ENCODE measurements at places on chromosomes 6 and 20.

DNA sequence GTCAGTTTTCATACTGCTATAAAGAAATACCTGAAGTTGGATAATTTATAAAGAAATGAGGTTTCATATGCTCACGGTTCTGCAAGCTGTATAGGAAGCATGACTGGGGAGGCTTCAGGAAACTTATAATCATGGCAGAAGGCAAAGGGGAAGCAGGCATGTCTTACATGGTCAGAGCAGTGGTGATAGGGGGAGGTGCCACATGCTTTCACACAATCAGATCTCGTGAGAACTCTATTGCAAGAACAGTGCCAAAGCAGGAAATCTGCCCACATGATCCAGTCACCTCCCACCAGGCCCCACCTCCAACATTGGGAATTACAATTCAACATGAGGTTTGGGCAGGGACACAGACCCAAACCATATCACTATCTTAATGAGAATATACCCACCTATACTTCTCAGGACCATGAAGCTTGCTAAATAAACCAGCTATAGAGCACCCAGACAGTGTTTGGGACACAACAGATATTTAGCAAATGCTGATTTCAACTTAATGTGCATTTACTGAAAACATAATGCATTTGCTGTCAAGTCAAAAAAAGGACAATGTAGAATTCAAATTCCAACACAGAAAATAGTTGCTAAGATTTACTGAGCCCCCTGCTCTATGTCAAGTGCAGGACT lies 63.8 kb downstream of the TNFRSF21 start:
- DNase-seq: no peak

GRCh38 chr6:17907406-17908229 lies 79.8 kb downstream of the KIF13A start:
- no peak for DNase-seq

- DNase-seq: peak; percentile 20
Measured at GRCh38 chr20:34708621-34709043, 4.5 kb downstream of the TP53INP2 start.

- DNase-seq: no peak
Measured at GRCh38 chr6:89073840-89074239, 6.7 kb upstream of the PNRC1 start.

DNA sequence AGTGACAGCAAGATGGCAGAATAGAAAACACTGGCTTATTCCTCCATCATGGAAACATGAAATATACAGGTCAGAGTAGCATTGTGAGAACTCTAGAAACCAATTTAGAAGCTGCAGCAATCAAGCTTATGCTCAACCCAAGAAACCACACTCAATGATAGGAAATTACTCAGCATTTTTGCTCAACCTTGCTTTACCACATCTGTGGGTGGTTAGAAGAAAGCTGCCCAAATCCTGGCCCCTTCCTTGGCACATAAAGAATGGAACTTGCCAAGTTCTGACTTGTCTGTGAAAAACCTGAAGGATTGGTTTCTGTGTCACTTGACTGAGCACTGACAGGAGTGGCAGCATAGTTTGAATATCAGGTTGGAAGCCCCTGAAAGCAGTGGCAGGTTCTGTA lies 108.0 kb upstream of the MOCS1 start:
- no peak for DNase-seq

GRCh38 chr6:100948381-100949133 lies 67.4 kb upstream of the ASCC3 start:
- no peak for DNase-seq

GRCh38 chr6:157134402-157135047 lies 188.8 kb downstream of the TMEM242 start:
- DNase-seq: no peak

- no peak for DNase-seq
Measured at GRCh38 chr6:85644279-85644762, 1.6 kb upstream of the SYNCRIP start.

DNA sequence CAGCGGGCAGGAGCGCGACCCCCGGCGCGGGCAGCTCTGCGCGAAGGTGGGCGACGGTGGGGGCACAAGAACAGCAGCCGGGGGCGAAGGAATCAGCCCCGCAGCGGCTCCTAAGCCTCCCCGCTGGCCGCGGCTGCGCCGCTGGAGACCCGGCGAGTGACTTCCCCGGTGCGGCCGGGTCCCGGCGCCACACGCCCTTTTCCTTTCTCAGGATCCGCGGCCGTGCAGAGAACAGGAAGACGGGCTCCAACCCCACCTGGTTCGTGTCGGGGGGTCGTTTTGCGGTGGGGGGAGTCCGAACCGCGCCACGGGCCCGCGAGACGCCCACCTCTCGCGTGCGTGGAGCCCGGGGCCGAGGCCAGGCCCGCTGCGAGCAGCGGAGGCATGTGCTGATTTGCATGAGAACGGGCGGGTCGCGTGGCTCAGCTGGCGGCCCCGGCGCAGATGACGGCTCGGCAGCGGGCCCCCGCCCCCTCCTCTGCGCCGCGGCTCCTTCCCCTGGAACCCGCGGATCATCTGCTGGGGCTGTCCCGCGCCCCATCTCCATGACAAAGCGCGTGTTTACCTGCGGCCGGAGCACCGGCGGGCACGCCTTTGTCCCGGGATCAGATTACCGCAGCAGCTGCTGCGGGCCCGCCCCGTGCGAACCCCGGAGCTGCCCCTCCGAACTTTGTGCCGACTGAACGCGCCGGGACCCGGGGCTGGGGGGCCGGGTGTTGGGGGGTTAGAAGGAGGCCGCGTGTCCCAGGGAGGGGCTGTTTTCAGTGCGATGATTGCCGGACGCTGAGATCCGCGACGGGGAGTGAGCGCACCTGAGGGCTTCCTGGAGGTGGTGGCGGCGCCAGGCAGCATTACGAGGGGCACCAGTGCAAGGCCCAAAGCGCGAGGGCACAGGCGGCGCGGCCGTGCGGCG lies 4.9 kb upstream of the DLL1 start:
- peak; percentile 10 for DNase-seq

GRCh38 chr6:4864519-4864918 lies 88.3 kb downstream of the CDYL start:
- DNase-seq: no peak

GRCh38 chr6:134436950-134437349 lies 119.0 kb upstream of the SGK1 start:
- no peak for DNase-seq

GRCh38 chr6:23388086-23388783 lies 737.8 kb upstream of the NRSN1 start:
- no peak for DNase-seq

DNA sequence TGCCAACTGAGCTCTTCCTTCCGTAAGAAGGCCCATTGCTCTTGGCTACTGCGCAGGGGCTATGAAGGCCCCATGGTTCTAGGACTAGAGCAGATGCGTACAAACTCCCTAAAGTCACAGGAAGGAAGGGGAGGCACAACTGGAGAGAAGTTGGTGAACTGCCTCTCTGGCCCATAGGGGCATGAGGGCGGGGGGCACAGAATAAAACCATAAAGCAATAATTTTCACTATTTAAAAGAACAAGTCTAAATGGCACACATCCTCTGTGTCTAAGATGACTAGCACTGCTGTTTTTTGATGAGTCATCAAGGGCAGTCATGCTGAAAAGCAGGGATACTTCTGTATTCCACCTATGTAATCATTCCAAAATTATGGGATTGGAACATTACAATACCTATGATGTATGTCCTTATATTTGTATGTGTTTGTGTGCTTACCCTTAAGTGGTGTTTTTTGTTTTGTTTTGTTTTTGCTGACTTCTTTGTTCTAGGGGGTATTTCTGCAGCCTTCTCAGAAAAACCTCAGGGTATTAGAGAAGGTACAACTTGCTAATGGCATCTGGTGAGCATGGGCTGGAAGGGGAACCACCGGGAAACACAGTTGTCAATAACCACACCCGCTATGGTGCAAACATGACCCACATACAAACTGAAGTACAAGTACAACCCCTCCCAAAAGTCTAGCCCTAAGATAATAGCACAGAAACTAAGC lies 36.9 kb downstream of the B4GALT5 start:
- no peak for DNase-seq

DNA sequence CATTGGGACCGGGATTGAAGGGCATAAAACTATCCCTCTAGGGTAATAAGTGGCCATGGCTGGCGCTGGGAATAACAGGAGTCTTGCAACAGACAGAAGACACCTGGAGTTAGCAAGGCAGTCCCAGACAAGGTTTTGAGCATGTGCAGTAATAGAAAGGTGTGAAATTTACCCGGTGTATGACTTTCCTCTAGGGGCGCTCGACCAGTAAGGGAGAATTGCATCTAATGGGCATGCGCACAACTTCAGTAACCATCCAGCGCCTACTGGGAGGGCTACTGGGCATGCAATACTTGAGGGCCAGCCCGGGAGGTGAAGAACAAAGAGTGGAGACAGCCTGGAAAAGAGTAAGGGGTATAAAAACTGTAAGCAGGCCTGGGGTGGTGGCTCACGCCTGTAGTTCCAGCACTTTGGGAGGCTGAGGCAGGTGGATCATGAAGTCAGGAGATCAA lies 32.7 kb downstream of the SERPINB6 start:
- no peak for DNase-seq

GRCh38 chr6:34982424-34982852 lies 93.4 kb downstream of the ANKS1A start:
- DNase-seq: no peak

- DNase-seq: no peak
Measured at GRCh38 chr20:11919581-11919980, 1.9 kb downstream of the BTBD3 start.

GRCh38 chr6:19311786-19312185 lies 525.4 kb upstream of the ID4 start:
- DNase-seq: no peak

DNA sequence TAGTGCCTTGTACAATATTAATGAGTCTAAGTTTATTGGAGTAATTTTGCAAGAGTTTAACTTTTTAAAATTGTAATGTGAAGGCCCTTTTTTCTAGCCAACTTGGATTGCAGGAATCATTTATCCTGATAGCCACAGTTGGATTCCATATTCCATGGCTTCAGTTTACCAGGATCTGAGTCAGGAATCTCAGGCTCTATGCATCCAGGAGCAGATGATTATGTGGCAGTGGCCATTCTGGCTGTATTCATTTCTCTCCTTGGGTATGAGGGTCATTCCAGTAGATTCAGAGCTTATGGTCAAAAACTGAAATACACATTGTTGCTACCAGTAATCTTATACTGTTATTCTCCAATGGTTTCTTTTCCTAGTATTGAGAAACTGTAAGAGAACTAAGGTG lies 2.9 kb downstream of the AIG1 start:
- DNase-seq: no peak

DNA sequence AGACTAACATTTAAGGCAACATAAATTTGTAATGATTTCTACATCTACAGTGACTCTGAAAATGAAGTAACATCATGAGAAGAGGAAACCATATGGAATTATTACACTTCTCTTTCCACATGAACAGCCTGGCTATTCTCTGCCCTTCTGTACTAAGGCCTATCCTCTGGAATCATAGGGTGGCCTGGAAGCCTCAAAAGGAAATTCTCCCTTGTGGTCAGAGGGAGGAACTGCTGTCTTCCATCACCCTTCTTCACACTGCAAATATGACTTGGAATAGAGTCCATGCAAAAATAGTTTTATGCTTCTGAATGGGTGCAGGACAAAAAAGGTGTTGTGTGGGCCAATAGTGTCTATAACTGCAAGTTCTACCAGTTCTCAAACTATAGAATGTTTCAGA lies 44.6 kb upstream of the SH3BGRL2 start:
- DNase-seq: no peak

DNA sequence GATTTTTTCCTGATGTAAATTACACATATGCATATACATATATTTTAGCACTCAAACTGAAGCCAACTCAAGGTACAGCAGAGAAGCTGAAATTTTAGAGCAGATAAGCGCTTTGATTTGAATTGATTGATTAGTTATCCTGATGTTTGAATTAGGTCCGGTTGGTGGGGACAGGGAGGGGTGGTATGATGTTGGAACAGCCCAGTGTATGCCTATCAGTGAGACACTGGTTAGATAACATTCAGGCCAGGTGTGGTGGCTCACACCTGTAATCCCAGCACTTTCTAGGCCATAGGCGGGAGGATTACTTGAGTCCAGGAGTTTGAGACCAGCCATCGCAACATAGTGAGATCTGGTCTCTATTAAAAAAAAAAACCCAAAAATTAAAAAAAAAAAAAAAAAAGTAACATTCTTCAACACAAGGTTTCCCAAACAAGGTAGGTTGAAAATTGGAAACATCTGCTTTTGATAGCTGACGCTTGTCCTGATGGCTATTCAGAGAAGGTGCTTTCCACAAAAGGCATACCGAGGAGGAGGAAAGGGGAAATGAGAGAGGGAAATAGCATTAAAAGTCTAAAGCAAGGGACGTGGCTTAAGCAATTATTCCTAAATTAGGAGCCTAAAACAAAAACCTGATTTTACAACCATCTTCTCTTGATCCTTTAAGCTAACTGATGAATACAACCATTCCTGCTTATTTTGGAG lies 288.4 kb upstream of the JARID2 start:
- DNase-seq: no peak

GRCh38 chr6:32081168-32081990 lies 27.8 kb downstream of the TNXB start:
- no peak for DNase-seq

- DNase-seq: no peak
Measured at GRCh38 chr20:46352370-46352938, 44.2 kb upstream of the CDH22 start.

- DNase-seq: no peak
Measured at GRCh38 chr6:24010133-24010532, 115.9 kb upstream of the NRSN1 start.

GRCh38 chr6:158077676-158078075 lies 90.4 kb downstream of the SERAC1 start:
- no peak for DNase-seq

DNA sequence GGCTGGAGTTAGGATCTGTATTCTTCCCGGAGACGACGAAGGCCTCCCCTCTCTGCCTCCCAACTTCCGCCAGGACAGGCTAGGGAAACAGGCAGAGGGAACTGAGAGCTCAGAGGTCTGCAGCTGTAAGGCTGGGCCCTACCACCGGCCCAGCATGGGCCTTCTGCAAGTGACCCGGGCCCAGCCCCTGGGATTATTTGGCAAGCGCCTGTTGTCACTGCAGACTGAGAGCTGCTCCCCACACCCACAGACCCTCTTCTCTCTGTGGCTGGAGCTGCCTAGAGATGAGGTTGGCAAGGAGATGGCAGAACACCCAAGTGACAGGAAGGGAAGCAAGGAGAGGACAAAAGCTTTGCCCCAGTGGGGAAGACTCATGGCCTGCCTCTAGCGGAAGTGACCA lies 212.6 kb downstream of the ZDHHC14 start:
- DNase-seq: no peak

DNA sequence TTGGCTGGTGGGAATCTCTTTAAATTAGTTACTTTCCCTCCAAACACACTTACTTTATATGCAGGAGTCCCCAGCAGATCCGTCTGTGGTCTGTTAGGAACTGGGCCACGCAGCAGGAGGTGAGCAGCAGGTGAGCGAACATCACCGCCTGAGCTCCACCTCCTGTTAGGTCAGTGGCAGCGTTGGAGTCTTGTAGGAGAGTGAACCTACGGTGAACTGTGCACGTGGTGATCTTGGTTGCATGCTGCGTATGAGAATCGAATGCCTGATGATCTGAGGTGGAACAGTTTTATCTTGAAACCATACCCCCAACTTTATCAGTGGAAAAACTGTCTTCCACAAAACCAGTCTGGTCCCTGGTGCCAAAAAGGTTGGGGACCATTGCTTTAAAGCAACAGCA lies 5.0 kb downstream of the SERPINB6 start:
- DNase-seq: no peak

All from activated naive CD4-positive, alpha-beta T cell (primary cell).